ENCODE measurements at places on chromosomes 3 and 15.

GRCh38 chr15:39666677-39667076 lies 85.8 kb downstream of the THBS1 start:
- DNase-seq = no peak

DNA sequence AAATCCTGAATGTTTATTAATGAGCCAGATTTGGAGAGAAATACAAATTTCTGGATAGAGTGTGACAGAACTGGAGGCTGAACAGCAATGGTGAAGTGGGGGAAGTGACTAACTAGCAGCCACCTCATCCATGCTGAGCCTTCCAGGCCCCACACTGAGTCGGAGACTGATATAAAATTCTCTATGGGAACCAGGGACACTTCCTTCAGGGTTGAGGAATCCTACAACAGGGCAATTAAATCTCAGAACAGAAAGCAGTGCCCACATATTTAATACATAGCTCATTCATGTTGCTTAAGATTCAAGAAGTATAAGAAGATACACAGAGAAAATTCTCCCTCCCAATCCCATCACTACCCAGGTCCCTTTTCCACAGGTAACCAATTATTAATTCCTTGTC lies 49.3 kb downstream of the HACD2 start:
- no peak for DNase-seq

- no peak for DNase-seq
Observed at GRCh38 chr3:186643493-186643892, 3.3 kb downstream of the FETUB start.

GRCh38 chr3:51434746-51435327 lies 43.8 kb downstream of the RBM15B start:
- DNase-seq = no peak

GRCh38 chr3:86109434-86109833 lies 881.5 kb downstream of the VGLL3 start:
- DNase-seq = no peak

DNA sequence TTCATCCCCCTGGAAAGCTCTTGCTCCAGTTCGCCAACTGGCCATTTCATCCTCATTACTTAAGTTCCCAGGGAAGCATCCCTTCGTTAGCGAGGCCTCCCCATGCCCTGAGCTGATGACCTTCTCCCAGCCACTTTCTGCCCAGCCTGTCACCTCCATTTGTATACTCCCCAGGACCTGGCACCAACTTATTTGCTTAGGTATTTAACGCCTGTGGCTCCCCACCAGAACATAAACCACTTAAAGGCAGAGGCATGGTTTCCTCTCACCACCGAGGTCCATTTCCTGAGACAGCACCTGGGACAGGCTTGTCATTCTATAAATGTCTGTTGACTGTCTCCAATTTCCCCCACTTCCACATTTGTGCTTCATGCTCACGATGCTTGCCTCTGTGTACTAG lies 189.0 kb downstream of the ZNF621 start:
- no peak for DNase-seq

- no peak for DNase-seq
Observed at GRCh38 chr3:193560091-193560490, 5.4 kb upstream of the ATP13A4 start.

GRCh38 chr3:189053322-189053721 lies 118.4 kb upstream of the TPRG1 start:
- DNase-seq = no peak

- DNase-seq = no peak
Observed at GRCh38 chr15:95162967-95163531, 931.7 kb downstream of the MCTP2 start.

- no peak for DNase-seq
Observed at GRCh38 chr15:39556461-39556860, 24.4 kb upstream of the THBS1 start.

DNA sequence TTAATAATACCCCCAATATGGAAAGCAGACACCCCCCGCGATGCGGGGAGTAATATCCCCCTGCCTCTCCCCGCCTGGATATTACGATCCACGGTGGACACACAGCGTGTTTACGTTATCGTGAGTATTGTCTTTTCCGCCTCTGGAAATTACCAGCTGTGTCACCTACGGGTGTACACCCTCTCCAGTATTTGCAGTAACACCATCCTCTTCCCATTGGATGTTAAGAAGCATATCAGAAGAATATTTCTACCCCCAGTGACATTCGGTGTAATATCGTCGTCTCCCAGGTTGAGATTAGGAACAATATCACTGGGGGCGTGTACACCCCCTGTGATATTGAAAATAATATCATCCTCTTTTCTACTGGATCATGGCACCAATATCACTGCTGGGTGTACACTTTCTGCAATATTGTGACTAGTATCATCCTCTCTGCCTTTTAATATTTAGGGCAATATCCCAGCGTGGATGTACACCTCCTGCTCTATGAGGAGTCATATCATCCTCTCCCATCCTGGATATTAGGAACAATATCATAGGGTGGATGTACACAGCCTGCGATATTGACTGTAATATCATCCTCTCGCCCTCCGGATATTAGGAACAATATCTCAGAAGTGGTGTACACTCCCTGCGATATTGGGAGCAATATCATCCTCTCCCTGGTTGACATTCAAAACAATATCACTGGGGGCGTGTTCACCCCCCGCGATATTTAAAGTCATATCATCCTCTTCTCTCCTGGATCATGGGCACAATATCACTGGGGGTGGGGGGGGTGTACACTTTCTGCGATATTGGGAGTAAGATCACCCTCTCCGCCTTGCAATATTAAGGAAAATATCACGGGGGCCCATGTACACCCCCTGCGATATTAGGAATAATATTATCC lies 20.3 kb upstream of the BMF start:
- DNase-seq = no peak

DNA sequence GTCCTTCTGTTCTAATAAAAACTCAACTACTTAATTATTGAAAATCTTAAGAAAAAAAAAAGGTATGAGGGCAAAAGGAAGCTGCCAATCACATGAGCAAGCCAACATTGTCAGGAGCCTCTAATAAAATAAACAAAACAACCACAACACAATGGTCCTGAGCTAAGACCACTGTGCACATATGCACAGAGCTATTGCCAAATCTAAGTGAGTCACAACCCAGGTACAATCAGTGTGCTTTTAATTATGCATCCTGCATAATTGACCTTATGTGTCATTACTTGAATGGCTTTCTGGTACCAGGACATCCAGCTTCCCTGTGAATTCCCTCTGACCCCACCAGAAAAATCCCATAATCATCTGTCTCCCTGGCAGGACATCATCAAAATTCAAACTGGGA lies 639.8 kb downstream of the MAGI1 start:
- no peak for DNase-seq

DNA sequence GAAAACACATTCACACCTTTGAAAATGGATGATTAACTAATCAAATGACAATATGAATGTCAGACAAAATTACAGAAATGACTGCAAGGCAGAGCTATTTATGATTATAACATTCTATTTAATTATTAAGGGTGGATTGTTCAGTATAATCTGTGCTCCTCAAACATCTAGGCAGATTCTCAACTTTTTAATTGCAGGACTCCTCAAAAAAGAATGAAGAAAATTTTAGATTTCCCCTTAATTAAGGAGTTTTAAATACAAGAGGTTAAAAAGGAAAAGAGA lies 22.6 kb upstream of the CMC1 start:
- DNase-seq = no peak

- DNase-seq = no peak
Observed at GRCh38 chr3:39330824-39331223, 1.3 kb downstream of the CCR8 start.

DNA sequence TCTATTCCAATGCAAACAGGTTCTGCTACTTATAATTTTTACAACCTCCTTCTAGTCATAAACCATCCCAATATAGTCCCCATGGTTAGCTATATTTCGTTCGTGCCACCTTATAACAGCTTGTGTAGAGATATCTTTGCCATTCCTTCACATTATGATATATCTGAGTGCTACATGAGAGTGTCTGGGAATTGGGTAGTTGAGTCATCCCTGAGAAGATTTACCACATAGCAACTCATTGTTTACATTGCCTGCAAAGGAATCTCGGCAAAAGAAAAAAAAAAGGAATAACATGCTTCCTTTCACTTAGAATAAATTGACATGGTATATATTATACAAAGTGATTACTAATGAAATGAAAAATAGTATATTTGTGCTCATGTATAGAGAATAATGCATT lies 86.0 kb upstream of the VGLL3 start:
- no peak for DNase-seq

DNA sequence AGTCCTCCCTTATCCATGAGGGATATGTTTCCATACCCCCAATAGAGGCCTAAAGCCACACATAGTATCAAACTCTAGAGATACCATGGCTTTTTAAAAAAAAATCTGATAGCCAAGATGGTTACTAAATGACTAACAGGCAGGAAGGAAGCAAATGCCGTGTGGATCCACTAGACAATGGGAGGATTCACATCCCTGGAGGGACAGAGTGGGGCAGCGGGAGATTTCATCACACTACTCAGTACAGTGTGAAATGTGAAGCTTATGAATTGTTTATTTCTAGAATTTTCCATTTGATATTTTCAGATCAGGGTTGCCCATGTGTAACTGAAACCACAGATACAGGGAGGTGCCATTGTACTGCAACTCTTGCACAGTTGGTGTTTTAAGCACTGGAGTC lies 826.6 kb downstream of the SQOR start:
- no peak for DNase-seq

DNA sequence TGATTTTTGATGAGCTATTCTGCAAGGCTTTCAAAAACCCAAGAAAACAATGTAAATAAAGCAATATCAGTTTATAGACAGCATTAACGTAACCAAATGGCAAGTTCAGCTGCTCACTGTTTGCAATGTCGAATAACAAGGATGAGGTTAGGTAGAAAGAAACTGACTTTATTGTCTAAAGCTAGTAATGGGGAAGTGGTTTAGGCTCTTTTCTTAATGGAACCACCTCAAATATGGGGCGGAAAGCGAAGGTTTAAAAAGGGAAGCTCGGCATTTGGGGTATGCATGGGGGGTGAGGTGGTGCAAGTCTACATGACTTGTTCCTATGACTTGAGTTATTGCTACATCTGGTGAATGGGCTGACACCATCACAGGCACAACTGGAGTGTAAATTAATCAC lies 1060.2 kb downstream of the NSUN3 start:
- DNase-seq = no peak

DNA sequence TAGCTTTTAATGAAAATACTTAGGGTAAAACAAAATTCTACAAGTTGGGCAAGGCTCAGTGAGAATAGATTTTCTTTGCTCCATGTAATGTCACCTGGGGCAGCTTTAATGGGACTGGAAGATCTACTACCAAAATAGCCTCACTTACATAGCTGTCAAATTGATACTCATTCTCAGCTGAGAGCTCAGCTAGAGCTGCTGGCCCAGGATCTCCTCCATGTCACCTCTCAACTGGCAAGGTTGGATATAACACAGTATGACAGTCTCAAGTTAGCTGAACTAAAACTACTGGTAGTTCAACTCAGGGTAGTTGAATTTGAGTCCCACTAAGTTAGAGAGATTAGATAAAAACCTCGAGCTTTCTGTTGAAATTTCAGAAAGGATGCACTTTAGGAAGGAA lies 218.5 kb upstream of the PLSCR5 start:
- no peak for DNase-seq

- DNase-seq = no peak
Observed at GRCh38 chr15:47383801-47384200, 333.5 kb upstream of the SEMA6D start.

DNA sequence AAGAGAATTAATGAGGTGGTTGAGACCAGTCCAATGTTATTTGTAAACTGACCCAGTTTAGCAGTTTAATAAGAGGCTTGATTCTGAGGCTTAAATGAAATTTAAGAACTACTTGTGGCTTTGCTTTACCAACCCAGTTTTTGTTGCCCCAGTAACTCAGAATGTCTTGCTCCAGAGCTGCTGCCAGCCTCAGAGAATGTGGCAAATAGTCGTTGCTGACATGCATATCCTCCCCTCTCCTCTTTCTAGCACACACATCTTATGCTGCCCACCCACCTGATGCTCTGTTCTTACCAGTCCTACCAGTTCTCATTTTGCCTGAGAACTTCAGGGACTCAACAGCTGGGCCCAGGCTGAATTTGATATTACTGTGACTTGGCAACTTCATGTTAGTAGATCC lies 92.4 kb upstream of the TSC22D2 start:
- DNase-seq = no peak

GRCh38 chr15:64185146-64185911 lies 22.5 kb upstream of the PPIB start:
- DNase-seq = no peak

GRCh38 chr3:104273046-104273649 lies 1093.6 kb upstream of the ALCAM start:
- no peak for DNase-seq

- DNase-seq = no peak
Observed at GRCh38 chr3:38222032-38222634, 43.5 kb upstream of the SLC22A13 start.

DNA sequence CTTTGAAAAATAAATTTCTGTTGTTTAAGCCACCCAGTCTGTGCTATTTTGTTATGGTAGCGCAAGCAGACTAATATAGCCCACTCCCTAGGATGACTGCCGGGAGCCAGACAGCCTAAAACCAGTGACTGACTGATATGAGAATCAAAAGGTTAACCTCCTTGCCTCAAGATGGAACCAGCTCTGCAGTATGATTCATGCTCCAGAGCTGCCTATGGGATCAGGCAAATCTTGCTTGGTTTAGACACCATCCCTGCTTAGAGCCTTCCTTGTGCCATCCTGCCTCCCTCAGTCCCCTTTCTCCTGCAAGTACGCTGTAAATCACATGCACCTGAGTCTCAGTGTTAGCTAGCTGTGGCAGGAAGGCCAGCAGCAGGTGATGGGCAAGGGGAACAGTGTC lies 39.3 kb downstream of the TRANK1 start:
- no peak for DNase-seq

GRCh38 chr3:55272031-55272645 lies 215.0 kb downstream of the WNT5A start:
- DNase-seq = no peak

GRCh38 chr3:7760718-7761117 lies 740.9 kb upstream of the LMCD1 start:
- no peak for DNase-seq

DNA sequence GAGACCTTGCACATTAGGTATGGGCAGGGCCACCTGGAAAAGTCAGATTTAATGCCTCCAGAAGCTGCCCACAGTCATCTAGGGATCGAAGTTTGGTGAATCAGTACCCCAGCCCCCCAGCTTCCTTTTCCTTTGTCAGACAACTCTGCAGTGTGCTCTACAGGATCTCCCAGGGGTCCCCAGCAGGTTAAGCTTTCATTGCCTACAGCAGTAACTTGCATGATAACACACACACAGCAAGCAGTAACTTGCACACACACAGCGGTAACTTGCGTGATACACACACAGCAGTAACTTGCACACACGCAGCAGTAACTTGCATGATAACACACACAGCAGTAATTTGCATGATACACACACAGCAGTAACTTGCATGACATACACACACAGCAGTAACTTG lies 131.3 kb downstream of the UACA start:
- no peak for DNase-seq
